ENCODE measurements at places on chromosomes 7 and 10.

DNA sequence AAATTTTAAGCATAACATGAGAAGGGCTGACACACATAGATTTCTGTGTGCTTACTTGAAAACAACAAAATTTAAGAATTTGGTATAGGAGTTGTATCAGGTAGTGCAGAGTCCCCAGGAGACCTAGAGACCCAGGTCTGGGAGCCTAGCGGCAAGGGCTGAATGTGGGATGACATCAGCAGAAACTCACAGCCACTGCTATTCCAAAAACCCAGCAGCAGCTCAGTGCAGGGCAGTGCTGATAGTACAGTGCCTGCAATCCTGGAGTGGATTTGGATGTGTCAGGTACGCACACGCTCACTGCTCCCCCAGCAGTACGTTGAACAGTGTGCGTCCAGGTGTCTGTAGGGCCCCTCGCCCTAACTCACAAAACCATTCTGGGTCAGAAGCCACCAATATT, 87.1 kb downstream of the EGFR start:
- no peak for DNase-seq

DNA sequence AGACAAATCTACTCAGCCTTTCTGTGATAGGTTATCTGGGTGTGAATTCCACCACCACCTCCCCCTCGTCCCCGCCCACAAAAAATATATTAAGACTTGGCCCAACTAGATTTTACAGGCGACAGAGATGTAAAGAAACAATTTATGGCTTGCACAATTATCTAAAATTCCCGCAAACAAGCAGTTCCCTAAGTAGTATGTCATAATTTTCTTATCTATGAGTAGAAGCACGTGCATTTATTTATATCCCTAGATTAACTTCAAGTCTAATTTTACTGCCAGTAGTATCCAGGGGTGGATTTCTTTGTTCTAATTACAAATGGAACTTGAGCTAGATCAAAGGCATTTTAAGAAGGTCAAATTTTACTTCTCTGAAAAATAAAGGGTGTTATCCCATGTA, 1.7 kb downstream of the TSPAN12 start:
- no peak for DNase-seq

- no peak for DNase-seq
Measured at GRCh38 chr10:114375047-114375446, 29.3 kb downstream of the AFAP1L2 start.

- DNase-seq = no peak
Measured at GRCh38 chr7:149879271-149879743, 5.5 kb downstream of the ATP6V0E2 start.

GRCh38 chr10:79142522-79143309, 74.0 kb downstream of the ZMIZ1 start:
- DNase-seq = no peak

DNA sequence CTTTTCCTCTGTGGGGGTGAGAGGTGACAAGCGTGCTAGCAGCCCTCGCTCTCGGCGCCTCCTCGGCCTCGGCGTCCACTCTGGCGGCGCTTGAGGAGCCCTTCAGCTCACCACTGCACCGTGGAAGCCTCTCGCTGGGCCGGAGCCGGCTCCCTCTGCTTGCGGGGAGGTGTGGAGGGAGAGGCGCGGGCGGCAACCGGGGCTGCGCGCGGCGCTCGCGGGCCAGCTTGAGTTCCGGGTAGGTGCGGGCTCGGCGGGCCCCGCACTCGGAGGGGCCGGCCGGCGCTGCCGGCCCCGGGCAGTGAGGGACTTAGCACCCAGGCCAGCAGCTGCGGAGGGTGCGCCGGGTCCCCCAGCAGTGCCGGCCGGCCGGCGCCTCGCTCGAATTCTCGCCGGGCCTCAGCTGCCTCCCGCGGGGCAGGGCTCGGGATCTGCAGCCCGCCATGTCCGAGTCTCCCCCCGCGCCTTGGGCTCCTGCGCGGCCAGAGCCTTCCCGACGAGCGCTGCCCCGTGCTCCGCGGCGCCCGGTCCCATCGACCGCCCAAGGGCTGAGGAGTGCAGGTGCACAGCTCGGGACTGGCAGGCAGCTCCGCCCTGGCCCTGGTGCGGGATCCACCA, 352.8 kb upstream of the PODXL start:
- DNase-seq = no peak

- DNase-seq = peak; percentile 76
Measured at GRCh38 chr10:101602761-101603398, 14.8 kb downstream of the DPCD start.

DNA sequence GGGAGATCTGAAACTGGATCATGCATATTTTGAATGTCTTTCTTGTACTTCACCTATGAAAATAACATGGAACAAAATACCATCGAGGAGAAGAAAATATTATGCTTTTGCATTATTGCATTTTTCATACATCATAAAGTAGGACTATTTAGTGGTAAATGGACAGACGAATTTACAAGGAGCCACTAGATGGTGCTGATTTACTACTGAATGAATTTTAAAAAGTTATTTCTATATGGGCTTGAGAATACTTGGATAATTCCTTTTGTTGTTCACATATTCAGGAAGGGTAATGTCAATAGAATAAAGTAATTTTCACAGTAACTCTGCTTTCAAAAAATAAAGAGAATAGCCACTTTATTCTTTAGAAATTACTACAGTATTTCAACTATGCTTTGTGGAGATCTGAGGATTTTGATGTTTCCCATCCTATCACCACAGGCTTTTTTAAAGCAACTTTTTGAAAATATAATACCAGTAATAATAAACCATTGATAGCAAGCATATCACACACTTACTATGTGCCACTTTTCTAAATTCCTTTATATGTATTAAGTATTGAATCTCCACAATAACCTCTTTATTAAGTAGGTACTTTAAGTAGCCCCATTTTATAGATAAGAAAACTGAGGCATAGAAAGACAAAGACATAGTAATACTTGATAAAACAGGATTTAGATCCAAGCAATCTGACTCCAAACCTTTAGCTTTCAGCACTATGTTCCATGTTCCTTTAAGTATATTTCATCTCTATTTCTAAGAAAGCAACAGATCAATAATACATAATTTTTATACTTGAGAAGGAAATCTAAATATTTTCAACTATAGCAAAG, 38.6 kb downstream of the NEBL start:
- DNase-seq = peak; percentile 22

- DNase-seq = no peak
Measured at GRCh38 chr10:633279-634245, 55.9 kb downstream of the DIP2C start.

DNA sequence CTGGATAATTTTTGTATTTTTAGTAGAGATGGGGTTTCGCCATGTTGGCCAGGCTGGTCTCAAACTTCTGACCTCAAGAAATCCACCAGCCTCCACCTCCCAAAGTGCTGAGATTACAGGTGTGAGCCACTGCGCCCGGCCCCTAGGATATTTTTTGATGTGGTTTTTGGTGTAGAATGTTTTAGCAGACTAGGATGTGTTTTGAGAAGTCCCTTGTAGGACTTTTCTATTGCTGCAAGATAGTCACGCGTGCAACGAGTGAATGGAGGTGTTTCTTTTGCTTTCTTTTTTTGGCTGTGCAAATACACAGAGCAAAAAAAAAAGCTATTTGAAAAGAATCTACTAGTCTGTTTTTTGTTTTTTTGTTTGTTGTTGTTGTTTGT, 29.8 kb upstream of the KLF6 start:
- no peak for DNase-seq

DNA sequence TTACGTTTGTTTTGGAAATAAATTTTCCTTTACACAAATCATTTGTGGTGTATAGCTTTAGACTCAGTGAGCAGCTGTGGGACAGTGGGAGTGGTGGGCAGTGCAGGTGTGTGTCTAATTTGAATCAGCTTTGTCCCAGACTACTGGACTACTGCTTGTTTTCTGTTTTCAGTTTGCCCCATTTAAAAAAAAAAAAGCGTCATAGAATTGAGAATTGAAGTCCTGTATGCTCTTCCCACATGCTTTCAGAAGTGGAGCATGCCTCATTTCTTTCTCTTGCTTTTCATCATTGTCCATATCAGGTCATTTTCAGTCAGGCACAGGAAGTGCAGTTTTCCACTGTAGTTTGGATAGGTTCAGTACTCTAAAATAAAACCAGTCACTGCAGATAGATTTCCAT, 66.1 kb downstream of the SHH start:
- no peak for DNase-seq

- DNase-seq = no peak
Measured at GRCh38 chr7:27519793-27520469, 142.8 kb downstream of the HIBADH start.

DNA sequence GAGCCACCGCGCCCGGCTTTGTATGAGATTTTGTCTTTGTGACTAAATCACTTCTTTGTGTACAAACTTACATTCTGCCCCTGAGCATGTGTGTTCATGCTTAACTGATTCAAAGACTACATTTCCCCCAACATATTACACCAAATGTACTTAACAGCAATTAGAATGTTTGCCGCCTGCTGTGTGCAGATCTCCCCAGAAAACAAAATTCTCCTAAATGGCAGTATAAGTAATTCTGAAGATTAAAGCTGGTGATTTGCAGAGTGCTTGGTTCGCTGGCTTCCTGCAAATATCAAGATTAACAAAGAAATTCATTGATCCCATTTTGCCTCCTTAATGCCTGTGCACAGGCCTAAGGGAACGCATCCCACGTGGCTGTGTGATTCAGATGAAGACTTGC, 230.3 kb downstream of the GALNT17 start:
- DNase-seq = no peak

GRCh38 chr10:21604651-21605050, 70.6 kb downstream of the MLLT10 start:
- DNase-seq = no peak

GRCh38 chr10:21002091-21002878, 105.2 kb upstream of the NEBL start:
- no peak for DNase-seq

DNA sequence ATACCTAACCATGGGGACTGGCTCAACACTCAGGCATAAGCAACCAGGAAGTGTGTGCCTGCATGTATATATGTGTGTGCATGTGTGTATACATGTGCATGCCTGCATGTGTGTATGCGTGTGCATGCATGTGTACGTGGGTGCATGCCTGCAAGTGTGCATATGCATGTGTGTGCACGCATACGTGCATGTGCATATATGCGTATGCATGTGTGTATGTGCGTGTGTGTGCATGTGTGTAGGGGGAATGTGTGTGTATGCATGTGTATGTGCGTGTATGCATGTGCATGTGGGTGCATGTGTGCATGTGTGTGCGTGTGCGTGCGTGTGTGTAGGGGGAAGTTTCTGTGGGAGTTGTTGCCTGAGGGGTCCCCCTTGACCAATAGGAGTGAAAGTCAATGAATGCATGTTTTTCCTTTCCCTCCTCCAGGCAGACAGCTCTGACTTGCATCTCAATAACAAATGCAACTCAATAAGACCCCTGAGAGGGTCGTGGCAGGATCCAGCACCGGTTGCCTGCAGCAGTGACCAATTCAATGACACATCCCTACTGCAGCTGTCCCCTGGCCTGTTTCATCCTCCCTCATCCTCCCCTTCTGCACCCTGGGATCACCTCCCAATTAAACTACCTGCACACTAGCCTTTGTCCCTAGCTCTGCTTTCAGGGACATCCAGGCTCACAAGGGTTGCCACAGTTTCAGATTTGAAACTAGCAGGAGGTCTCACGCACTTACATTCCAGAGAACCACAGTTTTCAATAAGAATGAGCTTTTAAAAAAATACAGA, 27.0 kb upstream of the FZD8 start:
- DNase-seq = no peak

GRCh38 chr7:102843850-102844249, 69.0 kb upstream of the LRRC17 start:
- no peak for DNase-seq

DNA sequence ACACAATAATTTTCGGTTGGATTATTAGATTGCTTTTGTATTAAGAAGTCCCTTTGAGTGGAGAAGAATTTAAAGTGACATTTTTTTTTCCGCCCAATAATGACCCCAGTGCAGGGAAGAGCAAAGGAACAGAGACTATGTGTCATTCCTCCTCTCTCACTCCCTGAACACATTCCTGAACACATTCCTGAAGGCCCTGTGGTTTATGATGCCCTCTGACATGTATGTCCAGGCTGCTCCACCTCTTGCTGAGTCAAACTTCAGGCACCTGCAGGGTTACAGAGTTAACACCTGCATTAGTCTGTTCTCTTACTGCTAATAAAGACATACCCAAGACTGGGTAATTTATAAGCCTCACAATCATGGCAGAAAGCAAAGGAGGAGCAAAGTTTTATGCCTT, 704.0 kb upstream of the LRRN3 start:
- no peak for DNase-seq

GRCh38 chr7:138797715-138798320, at the start of the genes ATP6V0A4 and TMEM213:
ATP6V0A4 (minus strand) TSS chr7:138798196; CDS start chr7:138771247, 26,949 bp downstream.
TMEM213 (plus strand) TSS chr7:138797994; CDS start chr7:138798105, 111 bp downstream.
- DNase-seq = no peak

DNA sequence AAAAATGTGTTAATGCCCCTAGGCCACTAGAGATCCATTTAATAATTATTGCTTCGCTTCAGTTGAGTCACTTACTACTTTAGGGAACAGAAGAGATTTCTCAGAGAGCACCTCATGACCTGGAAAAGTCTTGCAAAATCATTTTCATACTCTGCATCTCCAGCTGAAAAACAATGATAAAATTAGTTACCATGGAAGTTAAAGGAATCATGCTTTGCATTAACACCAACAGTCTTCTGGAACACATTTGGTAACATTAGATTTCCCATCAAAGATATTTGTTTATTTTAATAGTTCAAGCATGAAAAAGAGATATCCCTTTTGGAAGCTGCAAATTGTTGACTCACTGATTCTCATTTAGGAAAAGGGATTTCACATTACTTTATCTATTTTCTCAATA, 1.8 kb upstream of the STEAP2 start:
- DNase-seq = no peak

DNA sequence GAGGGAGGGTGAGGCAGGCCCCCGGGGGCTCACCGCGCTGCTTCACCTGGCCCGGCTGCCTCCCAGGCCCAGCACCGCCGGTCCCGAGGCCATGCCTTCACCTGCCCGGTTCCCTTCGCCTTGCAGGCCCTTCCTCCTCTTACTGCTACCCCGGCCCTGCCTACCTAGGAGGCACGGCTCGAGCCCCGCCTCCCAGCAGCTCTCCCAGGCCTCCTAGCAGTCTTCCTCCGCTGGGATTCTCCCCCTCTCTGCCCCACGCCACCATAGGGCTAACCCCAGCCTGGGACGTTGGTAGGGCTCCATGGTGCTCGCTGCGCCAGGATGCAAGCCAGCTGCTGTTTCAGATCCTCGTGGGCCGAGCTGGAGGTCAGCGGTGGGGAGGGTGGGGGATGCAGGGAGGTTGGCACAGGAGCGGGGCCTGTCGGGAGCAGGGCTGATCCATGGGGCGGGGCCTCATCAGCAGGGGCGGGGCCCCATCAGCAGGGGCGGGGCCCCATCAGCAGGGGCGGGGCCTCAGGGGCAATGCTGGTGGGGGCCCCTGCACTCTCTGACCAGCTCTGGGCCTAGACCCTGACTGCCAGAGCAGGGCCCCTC, 63.3 kb downstream of the RASGEF1A start:
- DNase-seq = no peak

DNA sequence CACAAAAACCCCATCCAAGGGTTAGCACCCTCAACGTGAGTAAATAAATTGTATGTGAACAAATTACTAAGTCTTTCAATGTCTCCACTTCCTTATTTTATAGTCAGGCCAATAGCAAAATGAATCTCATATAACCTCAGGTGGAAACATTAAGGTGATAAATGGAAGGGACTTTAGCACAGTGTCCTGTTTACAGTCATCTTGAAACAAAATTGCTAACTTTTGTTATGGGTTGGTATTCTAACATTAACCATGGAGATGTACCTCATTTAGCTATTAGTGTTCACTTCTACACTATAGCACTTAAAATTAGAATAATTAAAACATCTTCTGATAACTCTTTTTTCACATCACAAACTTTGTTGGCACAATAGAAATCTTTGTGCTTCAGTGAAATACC, 255.8 kb upstream of the CNTNAP2 start:
- no peak for DNase-seq

GRCh38 chr7:101833799-101834198, 16.4 kb downstream of the CUX1 start:
- no peak for DNase-seq

GRCh38 chr7:30212701-30213111, 71.7 kb upstream of the ZNRF2 start:
- no peak for DNase-seq

Measured in NCI-H1417 (cell line).